NCI-H1105 (cell line): ENCODE measurements at places on chromosomes 12 and 14.
A peak's percentile ranks its signal among the peaks of the same experiment; 100 is the strongest.

DNA sequence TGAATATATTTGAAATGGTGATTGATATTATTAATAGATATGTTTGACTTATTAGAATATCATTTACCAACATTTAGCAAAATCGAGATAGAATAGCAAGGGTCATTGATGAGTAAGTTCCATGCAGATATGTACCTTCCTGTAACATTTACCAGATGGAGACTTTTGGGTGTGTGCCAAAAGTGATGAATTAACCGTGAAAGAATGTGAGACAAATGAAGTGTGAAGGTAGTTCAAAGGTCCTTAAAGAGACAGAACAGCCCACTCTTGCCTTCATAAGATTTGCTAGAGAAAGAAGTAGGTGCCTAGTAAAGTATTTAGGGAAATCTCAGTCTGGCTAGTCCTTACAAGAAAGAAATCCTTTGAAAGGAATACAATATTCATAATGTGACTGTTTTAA is 45.5 kb downstream of the FGD4 start:
- DNase-seq = peak; percentile 43

- no peak for DNase-seq
These were observed 449.9 kb downstream of the LRIG3 start for GRCh38 chr12:58470266-58471010.

- no peak for DNase-seq
These were observed 63.8 kb downstream of the FIGNL2 start for GRCh38 chr12:51784688-51785087.

GRCh38 chr12:113929312-113929989 is 36.7 kb downstream of the RBM19 start:
- DNase-seq = no peak

DNA sequence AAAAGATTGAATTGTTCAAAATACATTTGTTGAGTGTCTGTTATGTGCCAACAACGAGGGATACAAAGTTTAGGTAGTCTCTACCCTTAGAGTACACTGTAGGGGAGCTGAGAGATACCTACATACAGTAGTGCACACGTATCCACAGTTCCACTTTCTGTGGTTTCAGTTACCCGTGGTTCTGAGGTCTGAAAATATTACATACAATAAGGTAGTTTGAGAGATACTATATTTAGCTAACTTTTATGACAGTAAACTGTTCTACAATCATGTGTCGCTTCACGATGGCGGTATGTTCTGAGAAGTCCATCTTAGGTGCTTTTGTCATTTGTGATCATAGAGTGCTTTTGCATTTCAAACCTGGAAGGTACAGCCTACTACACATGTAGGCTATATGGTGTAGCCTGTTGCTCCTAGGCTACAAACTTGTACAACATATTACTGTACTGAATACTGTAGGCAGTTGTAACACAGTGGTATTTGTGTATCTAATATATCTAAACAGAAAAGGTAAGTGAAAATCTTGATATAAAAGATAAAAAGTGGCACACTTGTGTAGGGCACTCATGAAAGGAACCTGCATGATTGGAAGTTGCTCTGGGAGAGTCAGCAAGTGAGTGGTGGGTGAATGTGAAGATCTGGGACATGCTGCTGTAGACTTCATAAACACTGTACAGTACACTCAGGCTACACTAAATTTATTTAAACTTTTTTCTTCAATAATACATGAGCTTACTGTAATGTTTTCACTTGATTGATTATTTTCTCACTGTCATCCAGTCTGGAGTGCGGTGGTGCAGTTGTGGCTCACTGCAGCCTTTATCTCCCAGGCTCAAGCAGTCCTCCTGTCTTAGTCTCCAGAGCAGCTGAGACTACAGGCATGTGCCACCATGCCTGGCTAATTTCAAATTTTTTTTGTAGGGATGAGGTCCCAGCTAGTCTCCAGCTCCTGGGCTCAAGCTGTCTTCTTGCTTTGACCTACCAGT is 4.0 kb downstream of the CPSF6 start:
- no peak for DNase-seq

DNA sequence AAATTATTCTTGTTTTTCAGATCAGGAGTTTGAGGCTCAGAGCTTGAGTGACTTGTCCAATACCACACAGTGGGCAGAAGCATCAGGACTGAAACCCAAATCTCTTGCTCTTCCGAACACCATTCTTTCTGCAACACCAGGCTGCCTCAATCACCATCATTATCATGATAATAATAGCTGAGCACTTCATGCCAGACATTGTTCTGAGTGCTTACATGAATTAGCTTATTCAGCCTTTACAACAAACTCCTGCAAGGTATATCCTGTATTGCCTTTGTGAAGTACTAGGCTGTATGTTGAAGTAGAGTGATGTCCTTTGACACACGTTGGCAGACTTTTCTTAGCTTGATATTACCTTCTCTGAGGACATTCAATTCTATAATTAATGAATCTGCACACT is 257.4 kb upstream of the ATP2B1 start:
- no peak for DNase-seq

GRCh38 chr14:99150236-99150635 is 121.8 kb downstream of the BCL11B start:
- DNase-seq = no peak

- no peak for DNase-seq
These were observed 27.2 kb downstream of the SPX start for GRCh38 chr12:21553329-21553675.

DNA sequence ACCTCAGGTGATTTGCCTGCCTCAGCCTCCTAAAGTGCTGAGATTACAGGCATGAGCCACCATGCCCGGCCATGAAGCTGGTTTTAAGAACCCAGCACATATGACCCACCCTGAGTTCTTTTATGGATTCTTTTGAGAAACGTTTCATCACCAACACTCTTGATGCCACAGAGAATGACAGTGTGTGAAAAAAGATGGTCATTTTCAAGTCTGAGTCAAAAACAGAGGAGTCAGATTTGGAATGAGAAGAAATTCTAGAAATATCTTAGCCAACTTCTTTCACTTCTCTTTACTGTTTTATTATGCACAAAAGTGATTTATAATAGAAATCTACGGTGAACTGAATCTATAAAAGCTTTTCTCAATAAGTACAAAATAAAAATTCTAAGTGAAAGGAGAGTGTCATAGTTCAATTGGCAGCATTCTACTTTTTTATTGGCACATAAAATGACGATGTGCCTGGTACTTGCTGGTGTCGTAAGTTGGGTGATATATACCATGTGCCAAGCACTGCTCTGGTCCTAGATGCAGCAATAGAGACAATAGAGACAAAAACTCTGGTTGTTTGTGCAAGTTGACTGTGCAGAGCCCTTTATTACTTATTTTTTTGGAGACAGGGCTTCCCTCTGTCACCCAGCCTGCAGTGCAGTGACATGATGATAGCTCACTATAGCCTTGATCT is 33.9 kb downstream of the CCDC177 start:
- DNase-seq = no peak

DNA sequence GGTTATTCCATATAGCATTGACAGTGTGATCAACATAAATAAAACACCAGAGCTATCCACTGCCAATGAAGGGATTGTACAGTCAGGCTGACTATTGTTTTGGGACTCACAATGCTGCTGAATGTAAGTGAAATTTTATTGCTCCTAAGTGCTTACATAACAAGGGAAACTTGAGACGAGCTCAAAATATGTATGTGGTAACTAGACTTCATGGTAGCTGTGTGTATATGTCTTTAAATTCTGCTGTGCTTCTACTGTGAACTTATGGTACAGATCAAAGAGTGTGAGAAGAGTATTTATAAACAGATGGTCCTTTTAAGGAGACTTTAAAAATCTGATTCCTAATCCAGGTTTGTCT is 6.9 kb downstream of the FLRT2 start:
- DNase-seq = peak; percentile 63

DNA sequence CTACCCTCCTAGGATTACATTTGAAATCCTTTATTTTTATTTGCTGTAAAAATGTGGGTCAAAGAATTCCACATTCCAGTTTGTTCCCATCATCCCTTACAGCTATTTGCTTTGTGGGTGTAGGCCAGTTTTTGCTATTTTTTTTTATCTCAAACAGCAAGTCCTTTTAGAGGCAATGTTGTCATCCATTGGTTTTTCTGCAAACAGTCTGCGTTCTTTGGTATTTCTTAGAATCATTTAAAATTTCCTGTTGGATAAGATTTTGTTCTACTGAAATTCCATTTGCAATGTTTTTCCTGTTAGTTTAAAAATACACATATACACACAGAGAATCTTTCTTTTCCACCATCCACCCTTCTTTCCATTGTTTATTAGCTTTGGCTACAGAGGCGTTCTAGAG is 53.3 kb upstream of the STK38L start:
- no peak for DNase-seq

GRCh38 chr12:43315961-43316360 is 236.0 kb downstream of the ADAMTS20 start:
- no peak for DNase-seq

GRCh38 chr12:1966561-1967226 is 37.6 kb downstream of the DCP1B start:
- DNase-seq = no peak

DNA sequence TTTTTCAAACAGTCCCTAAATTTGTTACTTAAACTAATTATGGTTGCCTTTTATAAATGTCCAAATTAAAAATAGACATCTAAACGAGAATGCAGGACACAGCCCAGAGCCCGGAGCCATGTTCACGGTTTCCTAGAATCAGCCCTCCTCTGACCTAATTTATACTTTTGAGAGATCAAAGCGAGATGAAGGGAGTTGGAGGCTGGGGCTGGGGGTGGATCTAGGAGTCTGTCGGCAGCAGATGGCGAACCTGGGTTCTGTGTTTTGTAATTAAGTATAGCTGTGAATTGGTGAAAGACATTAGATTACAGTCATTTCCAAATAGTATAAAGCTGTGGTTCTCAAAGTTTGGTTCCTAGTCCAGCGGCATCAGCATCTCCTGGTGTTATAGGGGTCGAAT is 210.1 kb downstream of the SLC41A2 start:
- DNase-seq = no peak

DNA sequence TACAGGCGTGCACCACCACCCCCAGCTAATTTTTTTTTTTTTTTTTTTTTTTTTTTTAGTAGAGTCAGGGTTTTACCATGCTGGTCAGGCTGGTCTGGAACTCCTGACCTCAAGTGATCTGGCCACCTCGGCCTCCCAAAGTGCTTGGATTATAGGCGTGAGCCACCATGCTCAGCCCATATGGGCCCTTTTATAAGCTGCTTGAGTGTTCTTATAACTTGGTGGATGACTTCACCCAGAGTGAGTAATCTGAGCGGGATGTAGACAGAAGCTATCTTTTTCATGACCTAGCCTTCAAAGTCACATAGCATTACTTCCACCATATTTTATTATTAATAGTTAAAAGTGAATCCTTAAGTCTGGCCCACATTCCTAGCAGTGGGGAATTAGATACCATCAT is 16.4 kb downstream of the BBOF1 start:
- DNase-seq = no peak

- DNase-seq = peak; percentile 43
These were observed at the start of gene SLC7A8 for GRCh38 chr14:23183479-23183878. Gene SLC7A8, minus strand, starts transcription at chr14:23183660. Its CDS starts 746 bp downstream, at chr14:23182914.

- DNase-seq = peak; percentile 47
These were observed 53.0 kb downstream of the IFNG-AS1 start for GRCh38 chr12:68042212-68042699.

DNA sequence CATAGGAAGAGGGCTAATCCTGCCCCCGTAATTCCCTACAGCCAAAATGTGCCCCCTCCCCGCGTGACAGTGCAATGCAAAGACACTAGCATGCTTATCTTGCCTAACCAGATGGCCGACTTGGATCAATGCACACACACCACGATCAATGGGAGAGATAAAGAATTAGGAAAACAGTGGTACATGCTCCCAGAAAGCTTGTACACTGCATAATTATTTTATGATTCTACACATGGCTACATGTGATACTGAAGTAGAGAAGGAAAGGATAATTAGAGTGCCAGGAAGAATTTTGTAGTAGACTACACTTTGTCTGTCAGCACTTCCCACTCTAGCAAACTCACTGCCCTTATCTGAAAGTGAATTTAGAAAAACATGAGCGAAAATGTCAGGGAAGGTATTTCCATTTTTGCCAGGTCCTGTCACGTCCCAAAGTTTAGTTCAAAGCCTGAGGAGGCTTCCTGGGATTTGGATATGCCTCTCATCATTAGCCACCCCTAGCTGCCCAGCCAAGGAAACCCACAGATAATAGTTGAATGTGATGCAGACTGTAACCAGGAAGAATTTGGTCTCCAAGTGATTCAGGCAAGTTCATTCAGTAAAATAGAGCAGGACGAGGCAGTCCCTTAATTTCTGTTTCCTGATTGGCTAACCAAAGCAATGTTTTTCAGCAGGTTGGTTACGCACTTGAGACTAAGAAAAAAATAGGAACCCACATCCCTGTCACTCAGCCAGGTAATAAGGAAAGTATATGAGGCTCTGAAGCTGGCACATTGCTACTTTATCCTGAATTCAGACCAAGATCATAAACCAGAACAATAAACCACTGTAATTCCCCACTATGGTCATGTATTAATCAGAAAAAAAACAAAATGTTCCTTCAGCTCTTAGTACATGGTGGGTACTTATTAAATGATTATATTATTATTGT is 199.6 kb upstream of the OTX2 start:
- no peak for DNase-seq

GRCh38 chr12:131171029-131171428 is 217.3 kb downstream of the ADGRD1 start:
- no peak for DNase-seq

DNA sequence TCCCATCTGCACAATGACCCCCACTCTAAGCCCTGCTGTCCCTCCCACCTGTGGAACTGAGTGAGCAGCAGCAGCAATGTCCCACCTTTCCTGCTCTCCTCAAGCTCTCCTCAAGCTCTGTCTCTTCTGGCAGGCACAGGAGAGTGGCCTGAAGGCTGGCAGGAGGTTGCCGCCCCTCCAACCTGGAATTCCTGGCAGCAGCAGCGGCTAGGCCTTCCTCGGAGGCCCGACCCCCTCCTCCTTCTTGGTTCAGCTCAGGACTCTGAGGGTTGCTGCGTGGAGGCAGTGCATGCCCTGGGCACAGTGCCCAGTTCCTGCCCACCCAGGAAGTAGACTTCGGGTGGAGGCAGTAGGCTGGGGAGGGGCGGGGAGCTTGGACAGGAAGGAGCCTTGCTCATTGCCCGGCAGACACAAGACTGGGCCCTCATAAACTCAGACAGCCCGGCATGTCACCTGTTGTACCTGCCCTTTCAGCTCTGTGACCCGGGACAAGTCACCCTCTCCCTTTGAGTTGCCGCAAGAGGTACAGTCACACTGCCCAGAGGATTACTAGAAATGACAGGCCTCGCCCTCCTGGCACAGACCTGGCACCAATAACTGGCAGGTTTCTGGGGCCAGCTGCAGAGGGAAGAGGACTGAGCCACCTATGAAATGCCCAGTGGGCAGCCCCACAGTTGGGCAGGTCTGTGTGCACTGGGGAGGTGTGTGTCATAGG is 2.1 kb upstream of the SERPINA1 start:
- no peak for DNase-seq

GRCh38 chr14:74841230-74842207 is 34.4 kb downstream of the PROX2 start:
- no peak for DNase-seq

- DNase-seq = no peak
These were observed 67.0 kb downstream of the SDR9C7 start for GRCh38 chr12:56867216-56867615.

DNA sequence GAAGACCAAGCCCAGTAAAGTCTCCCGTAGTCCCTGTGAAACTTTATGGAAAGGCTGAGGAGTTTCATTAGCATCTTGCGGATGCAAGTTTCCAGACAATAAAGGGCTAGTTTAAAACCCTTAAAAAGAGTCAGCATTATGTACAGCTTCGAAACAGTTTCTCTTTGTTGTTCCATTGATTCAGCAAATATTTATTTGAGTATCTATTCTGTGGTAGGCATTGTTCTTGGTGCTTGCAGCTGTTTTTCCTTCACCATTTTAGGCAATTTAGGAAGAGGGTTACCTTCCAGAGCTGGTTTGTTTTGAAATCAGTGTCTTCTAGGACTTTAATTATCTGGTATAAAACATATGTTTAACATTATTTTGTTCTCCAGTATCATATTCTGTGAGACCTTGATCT is 1.5 kb downstream of the SLIRP start:
- DNase-seq = no peak
